ENCODE measurements at places on chromosomes 13 and 19.

DNA sequence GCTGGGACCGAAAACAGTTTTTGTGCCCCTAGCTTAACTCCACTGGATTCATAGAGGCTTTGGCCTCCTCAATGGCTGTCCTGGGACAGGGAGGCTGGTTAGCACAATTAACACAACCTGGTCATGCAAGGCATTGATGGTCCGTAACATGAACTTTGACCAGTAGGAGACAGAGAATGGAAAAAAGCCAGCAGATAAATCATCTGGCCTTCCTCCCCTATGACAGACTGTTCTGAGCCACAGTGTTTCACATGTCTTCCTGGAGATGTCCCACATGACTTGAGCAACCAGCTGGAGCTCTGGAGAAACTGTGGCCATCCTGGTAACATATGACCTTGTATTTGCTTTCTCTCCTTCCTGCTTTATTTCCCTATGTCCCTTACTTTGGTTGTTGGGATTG is 244.2 kb downstream of the UQCRFS1 start:
- no peak for DNase-seq

- no peak for DNase-seq
Observed at GRCh38 chr13:54144828-54145227, 1116.2 kb downstream of the OLFM4 start.

GRCh38 chr13:87536899-87537298 is 134.3 kb upstream of the SLITRK5 start:
- DNase-seq: peak; percentile 93

DNA sequence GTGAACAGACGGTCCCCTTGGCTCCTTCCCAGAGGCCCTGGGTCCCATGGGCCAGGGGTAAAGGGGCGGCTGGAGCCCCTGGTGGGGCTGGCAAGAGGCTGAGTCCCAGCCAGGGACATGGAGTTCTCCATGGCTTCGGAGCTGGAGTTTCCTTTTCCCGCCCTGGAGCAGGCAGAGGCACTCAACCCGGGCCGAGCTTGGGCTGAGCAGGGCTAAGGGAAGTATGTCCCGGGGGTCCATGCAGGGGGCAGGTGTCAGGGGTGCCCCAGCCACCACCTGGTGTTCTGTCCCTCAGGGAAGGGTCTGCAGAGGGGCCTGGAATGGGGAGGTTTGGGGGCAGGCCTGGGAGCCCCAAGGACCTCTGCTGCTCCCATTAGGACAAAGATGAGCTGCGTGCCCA is 54.0 kb upstream of the TPM4 start:
- no peak for DNase-seq

- no peak for DNase-seq
Observed at GRCh38 chr13:111551204-111551820, 230.9 kb downstream of the TEX29 start.

GRCh38 chr13:30928978-30929377 is 3.5 kb upstream of the TEX26 start:
- DNase-seq: no peak

DNA sequence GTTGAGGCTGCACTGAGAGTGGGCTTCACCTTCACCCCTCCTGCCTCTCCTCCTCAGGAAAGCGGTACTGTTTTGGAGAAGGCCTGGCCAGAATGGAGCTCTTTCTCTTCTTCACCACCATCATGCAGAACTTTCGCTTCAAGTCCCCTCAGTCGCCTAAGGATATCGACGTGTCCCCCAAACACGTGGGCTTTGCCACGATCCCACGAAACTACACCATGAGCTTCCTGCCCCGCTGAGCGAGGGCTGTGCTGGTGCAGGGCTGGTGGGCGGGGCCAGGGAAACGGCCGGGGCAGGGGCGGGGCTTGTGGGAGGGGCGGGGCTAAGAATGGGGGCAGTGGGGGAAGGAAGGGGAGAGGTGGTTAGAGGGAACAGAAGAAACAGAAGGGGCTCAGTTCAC is 7.5 kb downstream of the CYP2A13 start:
- no peak for DNase-seq

DNA sequence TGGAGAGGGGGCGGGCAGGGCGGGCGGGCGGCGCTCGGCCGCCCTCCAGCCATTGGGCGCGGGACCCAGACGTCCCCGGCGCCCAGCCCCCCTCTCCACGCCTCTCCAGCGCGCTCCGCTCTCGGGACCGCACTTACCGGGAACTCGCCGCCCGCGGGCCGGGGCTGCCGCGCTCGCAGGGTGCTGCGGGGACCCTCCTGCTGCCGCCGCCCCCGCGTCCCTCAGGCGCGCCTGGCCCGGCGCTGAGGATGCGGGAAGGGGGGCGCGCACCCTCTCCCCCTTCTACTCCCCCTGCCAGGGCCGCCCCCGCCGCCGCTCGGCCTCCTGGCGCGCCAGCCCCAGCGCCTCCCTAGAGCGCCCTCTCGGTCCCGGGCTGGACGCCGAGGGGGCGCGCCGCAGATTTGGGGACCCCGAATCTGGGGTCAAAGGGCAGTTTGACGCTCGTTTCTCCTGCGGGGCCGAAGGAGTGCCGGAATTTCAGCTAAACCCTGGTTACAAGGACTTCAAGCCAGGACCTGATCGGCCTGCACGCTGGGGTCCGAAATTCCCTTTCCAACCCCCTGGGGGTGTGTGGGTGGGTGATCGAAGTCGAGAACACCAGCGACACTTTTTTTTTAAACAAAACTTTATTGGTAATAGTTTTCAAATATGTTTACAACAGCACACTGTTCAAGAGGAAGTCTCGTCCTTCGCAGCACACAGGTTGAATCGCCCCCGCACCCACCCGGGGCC is 696 bp upstream of the SAMD1 start:
- DNase-seq: peak; percentile 49

GRCh38 chr19:13503570-13504235 is 2.6 kb downstream of the CACNA1A start:
- DNase-seq: no peak

GRCh38 chr19:39637891-39638290 is 17.8 kb upstream of the LGALS16 start:
- no peak for DNase-seq

DNA sequence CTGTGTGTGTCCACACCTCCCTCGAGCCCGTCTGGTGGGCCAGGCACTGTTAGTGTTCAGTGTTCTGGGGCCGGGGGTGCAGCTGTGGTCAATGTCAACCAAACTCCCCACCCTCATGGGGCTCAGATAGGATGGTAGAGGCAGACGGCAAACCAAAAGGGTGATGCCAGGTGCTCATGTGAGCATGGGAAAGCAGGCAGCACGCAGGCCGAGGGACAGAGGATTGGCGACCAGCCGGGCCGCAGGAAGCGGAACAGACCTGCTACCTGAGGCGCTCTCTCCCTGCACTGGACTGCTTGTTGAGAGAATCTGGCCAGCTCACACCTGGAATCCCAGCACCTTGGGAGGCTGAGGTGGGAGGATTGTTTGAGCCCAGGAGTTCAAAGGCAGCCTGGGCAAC is 29.1 kb downstream of the DHX34 start:
- no peak for DNase-seq

DNA sequence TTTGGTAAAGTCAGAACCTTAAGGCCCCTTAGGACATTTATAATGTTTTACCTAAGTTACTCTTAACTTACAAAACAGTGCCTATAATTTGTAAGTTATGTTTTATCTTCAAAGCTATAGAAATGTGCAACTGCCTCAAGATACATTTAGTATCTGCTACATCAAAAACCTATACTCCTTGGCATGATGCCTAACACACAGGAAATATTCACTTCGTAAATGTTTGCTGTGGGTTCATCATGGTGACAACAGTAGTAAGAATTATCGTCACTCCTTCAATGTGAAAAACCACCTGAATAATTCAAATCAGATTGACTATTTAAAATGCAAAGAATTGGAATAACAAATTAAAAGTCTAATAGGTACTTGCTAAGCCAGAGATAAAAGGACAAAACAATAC is 184.1 kb downstream of the DIAPH3 start:
- DNase-seq: no peak

DNA sequence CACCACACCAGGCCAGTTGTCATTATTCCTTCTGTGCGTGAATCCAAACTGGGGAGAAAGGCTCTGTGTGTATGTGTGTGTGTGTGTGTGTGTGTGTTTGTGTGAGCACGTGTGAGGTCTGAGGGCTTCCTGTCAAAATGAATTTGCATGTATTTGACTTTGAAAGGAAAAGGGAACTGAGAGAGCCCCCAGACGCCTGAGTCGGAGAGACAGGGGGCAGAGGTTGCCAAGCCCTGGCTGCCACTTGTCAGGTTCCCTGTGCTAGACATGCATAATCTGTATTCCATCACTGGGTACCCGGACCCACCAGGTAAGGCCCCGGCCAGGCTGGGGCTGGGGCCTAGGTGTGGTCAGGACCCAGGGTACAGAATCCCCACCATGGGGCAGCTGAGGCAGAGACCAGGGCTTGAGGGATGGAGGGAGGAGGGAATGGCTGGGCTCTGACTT is at the start of gene CLEC17A:
TSS of gene CLEC17A (plus strand) at position 191 of the 447 bp plus-strand sequence. CDS start at position 268, 77 bp downstream.
- no peak for DNase-seq

GRCh38 chr19:17103177-17103576 is 27.6 kb downstream of the MYO9B start:
- no peak for DNase-seq

DNA sequence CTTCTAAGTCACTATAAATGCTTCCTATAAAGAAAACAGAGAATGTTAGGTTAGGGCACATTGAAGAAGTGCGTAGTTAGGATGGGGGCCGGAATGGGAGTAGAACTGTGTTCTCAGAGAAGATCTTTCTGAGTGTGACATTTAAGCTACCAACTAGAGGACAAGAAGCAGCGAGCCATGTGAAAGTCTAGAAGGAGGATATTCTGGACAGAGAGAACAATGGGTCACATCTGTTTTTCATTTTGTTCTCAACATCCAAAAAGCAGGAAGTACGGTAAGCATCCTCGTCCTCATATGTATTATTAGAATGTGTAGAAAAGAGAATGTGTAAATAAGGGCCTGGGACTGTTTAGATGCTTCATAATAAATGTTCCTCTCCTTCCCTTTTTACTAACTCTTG is 44.5 kb upstream of the PARP4 start:
- no peak for DNase-seq

DNA sequence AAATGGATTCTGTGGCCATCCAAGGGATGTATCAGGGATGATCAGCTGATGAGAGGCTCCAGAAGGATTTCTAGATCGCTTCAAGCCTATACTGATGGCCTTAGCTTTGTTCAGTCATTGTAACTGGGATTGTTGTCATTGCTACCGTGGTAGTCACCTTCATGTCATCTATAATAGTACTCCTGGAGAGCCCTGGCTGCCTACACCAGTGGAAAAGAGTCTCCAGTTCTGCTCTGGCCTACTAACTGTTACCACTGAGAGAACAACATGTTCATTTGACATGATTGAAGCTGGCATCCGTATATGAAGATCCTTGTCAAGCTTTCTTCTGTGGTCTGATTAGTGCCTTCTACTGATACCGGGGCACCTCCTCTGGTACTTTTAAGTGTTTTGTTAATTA is 131.3 kb downstream of the B3GLCT start:
- DNase-seq: no peak

DNA sequence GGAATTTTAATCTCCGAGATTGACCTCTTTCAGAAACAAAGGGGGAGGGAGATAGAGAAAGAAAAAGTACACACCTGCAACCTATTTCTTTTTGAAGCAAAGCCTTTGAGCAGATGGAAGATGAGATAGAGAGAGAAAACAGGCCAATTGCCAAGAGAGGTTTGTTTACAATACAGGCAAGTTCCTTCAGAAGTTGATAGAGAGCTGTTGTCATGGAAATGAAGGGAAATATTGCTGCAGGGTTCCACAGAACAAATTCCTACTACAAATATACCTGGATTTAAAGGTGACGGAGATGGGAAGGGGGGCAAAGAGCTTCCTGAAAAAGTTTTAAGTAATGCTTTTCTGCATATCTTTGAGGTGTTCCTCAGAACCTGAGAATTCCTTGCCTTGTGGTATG is 388.4 kb downstream of the NDFIP2 start:
- no peak for DNase-seq

DNA sequence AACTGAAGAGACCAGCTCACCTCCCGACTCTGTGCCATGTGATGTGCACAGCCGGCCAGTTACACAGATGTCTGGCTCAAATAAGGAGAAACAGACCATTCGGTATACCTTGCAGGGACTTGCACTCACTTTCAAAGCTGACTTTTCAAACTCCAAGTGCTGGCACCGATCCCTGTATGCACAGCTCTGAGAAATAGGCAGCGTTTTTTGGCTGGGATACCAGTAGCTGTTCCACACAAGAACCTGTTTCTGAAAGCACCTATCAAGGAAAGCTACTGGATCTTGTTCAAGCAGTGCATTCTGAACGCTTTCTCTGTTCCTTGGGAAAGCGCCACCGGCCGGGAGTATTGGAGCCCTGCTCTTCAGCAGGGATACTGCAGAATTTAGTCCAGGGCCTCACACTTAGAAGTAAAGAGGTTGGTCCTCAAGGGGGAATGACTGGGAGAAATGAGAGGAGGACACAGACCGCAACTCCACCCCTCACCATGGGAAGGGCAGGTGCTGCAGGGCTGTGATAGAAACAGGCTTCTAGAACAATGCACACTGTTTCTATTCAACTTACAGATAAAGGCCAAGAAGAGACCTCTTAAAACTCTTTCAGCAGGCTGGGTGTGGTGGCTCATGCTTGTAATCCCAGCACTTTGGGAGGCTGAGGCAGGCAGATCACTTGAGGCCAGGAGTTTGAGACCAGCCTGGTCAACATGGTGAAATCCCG is 53.6 kb upstream of the PABPC3 start:
- no peak for DNase-seq

- DNase-seq: no peak
Observed at GRCh38 chr13:34583181-34583580, 358.9 kb upstream of the NBEA start.

DNA sequence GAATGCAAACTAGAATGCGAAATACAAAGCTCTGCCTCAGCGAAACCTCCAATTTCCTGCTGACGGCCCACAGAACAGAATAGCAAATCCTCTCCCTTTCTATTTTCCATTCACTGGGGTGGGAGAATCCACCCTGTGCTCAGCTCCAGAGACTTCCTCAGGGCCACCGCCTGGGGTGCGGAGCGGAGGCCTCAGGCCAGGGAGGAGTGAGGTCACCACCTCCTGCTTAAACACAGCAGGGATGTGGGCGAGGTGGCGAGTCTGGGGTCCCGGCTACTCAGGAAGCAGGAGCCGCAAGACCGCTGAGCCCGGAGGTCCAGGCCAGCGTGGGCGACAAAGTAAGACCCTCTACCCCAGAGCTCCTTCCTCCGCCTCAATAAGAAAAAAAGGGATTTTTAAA is 666 bp upstream of the ZNF320 start:
- no peak for DNase-seq

DNA sequence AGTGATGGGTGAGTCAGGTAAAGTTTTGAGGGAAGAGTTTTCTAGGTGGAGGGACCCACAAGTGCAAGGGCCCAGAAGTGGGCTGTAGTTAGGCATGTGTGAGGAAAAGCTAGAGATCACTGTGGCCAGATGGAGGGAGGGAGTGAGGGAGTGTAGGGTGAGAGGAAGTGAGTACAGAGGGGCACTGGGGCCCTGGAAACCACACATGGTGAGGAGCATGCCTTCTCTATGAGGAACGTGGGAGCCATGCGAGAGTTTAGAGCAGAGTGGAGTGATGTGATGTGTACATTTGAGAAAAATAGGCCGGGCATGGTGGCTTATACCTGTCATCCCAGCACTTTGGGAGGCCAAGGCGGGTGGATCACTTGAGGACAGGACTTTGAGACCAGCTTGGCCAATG is 14.7 kb upstream of the SHKBP1 start:
- DNase-seq: no peak

- DNase-seq: no peak
Observed at GRCh38 chr19:51654783-51655182, 8.2 kb upstream of the SIGLEC14 start.

GRCh38 chr19:19034204-19034624 is 811 bp downstream of the ARMC6 start:
- peak; percentile 91 for DNase-seq
